ENCODE measurements at places on chromosomes 16 and 17.

DNA sequence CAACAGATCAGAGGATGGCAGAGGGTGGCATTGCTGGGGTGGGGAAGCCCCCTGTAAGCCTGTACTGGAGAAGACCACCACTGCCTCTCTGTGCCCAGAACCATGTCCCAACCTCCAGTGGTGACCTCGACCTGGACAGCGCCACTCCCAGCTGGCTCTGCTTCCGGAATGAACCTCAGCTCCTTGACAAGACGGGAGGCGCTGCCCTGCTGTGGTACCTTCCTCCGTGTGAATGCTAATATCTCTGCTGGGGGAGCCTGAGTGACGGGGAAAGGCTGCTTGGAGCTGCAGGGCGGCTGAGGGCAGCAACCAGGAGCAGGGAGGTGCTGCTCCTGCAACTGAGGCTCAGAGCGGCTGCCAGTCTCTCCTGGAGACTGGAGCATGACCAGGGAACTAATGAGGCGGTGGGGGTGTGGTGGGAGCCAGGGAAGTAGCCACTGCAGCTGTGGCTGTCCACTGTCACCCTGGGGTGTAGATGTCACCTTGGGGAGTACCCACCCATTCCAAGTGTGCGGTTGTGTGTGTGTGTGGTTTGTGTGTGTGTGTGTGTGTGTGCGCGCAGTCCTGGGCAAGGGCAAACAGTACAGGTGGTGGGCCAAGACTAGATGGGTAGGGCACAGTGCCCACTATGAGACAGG, 6.2 kb downstream of the PRCD start:
- DNase-seq: no peak

GRCh38 chr16:85947230-85948137, 48.5 kb downstream of the IRF8 start:
- peak; percentile 37 for DNase-seq

- DNase-seq: peak; percentile 39
Measured at GRCh38 chr17:79038545-79039135, 14.7 kb downstream of the C1QTNF1 start.

DNA sequence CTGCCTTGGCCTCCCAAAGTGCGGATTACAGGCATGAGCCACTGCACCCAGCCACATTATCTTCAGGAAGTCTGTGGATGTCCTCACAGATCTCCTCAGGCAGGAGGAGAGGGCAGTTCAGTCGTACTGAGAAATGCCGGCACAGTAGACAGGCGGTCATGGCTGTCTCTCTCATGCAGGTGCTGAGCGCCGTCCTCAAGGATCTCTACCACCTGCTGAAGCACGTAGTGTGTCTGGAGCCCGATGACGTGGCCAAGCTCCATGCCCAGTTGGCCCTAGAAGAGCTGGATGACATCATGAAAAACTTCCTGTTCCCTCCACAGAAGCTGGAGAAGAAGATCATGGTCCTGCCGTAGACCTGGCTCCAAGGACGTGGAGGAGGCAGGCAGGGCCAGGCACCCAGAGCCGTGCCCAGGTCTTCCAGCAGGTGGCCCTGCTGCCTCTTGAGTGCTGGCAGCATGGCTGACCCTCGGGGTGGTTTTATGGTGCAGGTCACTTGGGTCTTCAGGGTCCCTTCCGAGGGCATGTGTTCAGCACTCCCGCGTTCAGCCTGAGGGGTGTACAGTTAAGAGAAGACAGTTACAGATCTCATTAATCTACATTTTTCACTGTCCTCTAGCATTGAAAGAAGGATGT, 22.0 kb upstream of the HAS3 start:
- no peak for DNase-seq

GRCh38 chr16:60792437-60792836, 1243.8 kb downstream of the CDH8 start:
- no peak for DNase-seq

GRCh38 chr16:11398136-11398535, 52.9 kb downstream of the RMI2 start:
- no peak for DNase-seq
